ENCODE measurements at places on chromosomes 7 and 10.

- DNase-seq: no peak
Observed at GRCh38 chr10:72690071-72690755, 1.7 kb upstream of the MCU start.

DNA sequence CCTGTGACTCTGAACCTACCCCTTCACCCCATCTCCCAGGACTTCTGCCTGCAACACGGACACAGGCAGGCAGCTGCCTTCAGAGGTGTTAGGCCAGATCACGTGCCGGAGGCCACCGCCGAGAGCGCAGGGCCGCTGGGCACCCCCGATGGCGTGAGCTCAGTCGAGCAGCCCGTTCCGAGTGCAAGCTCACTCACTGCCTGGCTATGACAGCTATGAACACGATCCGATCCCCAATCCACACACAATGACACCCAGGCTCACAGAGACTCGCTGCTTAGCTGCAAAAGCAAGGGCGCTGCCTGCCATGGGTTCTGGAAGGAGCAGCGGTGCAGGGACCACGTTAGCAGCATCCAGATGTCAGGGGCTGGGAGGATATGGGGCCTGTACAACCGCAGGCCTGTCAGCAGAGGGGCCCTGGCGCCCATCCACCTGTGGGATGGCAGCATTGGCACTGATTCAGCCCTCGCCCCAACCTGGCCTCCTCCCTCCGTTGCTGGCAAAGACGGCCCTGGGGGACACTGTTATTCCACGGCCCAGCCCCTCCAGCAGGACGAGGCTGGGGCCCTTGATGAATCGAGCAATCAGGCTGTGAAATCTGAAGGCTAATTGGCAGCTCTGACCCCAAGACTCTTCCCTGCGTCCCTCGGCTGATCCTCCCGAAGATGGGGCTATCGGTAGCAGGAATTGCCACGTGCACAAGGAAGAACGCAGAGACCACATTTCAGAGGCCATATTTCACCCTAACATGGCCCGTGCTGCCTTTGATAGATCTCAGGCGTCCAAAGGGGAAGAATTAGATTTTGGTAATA, 230.1 kb downstream of the ELFN1 start:
- no peak for DNase-seq

- DNase-seq: no peak
Observed at GRCh38 chr7:110774071-110774470, 316.9 kb upstream of the LRRN3 start.

GRCh38 chr7:155984028-155984580, 171.8 kb upstream of the SHH start:
- DNase-seq: no peak

DNA sequence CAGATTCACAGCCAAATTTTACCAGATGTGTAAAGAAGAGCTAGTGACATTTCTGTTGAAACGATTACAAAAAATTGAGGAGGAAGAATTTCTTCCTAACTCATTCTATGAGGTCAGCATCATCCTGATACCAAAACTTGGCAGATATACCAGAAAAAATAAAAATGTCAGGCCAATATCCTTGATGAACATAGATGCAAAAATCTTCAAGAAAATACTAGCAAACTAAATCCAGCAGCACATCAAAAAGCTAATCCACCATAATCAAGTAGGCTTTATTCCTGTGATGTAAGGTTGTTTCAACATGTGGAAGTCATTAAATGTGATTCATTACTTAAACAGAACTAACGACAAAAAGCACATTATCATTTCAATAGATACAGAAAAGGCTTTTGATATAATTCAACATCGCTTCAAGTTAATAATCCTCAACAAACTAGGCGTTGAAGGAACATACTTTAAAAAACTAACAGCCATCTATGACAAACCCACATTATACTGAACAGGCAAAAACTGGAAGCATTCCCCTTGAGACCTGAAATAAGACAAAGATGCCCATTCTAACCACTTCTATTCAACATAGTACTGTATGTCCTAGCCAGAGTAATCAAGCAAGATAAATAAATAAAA, 807.7 kb upstream of the ZWINT start:
- DNase-seq: no peak

GRCh38 chr7:108097703-108098102, 32.5 kb downstream of the LAMB4 start:
- DNase-seq: no peak

- DNase-seq: no peak
Observed at GRCh38 chr7:80132594-80132993, 2.0 kb upstream of the GNAI1 start.

DNA sequence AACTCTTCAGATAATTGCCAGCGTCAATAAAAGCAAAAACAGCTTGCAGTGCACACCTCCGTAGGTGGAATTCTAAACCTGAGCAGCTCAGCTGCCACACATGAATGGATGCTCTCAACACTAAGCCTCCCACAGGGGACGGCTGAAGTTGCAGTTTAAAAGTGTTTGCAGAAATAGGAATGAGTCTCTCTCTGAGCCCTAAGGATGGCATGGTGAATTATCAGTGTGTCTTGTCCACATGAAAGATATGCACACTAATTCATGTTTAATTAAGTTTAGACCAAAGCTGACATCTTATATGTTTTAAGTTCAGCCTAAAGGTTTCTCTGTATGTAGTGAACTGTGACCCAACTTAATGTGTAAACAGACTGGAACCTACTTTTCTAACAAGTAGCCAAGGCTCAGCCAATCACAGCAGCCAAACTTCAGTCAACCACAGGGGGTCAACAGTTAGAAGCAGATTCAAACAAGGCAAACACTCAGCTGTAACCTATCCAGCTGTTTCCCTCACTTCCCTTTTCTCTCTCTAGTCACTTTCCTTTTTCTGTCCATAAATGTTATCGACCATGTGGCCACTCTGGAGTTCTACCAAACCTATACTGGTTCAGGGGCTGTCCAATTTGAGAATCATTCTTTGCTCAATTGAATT, 38.1 kb downstream of the CTTNBP2 start:
- DNase-seq: no peak

DNA sequence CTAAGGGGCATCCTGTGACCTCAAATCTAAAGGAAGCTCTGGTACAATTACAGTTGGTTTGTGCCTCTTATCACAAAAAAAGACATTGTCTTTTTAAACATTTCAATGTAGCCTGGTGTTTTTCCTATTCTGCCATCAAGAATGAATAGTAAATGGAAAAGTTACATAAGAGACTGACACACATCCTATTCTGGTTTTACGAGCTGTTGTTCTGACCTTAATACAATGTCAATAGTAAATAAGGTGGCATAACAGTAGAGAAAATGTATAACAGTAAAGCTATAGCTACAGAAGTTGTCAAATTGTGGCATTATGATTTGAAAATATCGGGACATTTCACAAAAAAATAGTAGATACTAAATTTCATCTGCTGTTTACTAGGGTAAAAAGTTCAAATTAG, 88.4 kb downstream of the NT5C2 start:
- DNase-seq: no peak

DNA sequence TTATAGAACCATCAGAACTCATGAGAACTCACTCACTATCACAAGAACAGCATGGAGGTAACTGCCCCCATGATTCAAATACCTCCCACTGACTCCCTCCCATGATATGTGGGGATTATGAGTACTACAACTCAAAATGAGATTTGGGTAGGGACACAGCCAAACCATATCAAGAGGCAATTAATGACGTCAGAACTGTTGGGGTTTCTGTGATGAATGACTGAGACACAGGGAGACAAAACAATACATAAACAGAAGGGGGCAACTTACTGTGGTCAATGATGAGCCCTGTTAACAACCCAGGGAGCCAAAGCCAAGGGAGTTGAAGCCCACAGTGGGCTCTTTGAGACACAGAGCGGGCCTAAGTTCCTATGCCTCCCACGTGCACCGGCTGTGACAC, 171.3 kb upstream of the GHITM start:
- DNase-seq: no peak

- DNase-seq: no peak
Observed at GRCh38 chr10:2660276-2660675, 407.1 kb upstream of the PFKP start.

GRCh38 chr10:21199501-21199900, 302.4 kb upstream of the NEBL start:
- no peak for DNase-seq

- no peak for DNase-seq
Observed at GRCh38 chr7:128703609-128704241, 31.6 kb downstream of the GARIN1A start.

GRCh38 chr10:98316661-98317060, 48.7 kb upstream of the LOXL4 start:
- DNase-seq: no peak

- no peak for DNase-seq
Observed at GRCh38 chr7:97982647-97983046, 7.3 kb downstream of the OCM2 start.

DNA sequence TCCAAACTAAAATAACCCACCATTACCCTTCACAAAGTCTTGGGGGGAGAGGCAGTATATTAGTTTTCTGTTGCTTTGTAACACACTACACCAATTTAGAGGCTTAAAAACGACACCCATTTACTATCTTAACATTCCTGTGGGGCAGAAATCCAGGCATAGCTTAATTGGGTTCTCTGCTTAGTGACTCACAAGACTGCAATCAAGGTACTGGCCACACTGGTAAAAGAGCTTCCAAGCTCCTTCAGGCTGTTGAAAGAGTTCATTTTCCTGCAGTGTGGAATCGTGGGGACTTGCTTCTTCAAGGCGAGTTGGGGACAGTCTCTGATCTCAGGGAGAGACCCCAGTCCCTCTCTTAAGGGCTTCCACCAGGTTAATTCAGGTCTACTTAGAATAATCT, 139.1 kb downstream of the XPNPEP1 start:
- DNase-seq: no peak

DNA sequence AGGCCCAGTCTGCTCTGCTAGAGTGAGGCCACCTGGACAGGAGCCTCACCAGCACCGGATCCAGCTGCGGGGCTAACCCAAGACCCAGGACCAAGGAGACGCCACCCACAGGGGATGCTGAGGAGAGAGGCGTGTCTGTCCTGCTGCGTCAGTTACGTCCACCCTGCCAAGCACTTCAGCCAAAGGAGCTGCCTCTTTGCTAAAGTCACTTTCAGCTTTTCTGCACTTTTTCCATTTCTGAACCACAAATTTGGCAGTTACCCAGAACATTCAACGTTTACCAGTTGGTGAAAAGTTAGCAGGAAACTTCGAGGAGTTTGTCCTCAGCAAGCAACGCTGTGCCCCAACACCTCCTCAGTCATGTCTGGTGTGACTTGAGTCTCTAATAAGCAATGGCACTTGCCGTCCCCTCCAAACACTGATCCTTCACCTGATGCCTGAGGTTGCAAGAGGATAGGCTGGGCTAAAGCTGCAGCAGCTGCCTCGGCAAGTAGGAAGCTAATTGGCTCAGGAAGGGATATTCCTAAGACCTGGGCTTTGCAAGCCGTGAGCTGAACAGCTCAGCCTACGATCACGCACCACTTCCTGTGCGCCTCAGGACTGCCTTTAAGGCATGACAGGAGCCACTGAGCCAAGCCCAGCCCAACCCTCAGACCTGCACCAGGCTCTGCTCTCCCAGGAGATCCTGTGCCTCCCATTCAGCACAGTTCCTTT, 40.1 kb downstream of the KCNH2 start:
- no peak for DNase-seq

- no peak for DNase-seq
Observed at GRCh38 chr10:90779548-90779947, 78.3 kb downstream of the HTR7 start.

GRCh38 chr10:12400266-12400931, 51.1 kb downstream of the CAMK1D start:
- no peak for DNase-seq

- no peak for DNase-seq
Observed at GRCh38 chr10:98226508-98227144, 41.4 kb downstream of the LOXL4 start.

GRCh38 chr10:93498166-93498565, 1.8 kb downstream of the CEP55 start:
- DNase-seq: no peak

GRCh38 chr10:96919785-96920430, 87.8 kb downstream of the LCOR start:
- DNase-seq: no peak

GRCh38 chr10:131743190-131744151, 157.3 kb upstream of the PPP2R2D start:
- no peak for DNase-seq

DNA sequence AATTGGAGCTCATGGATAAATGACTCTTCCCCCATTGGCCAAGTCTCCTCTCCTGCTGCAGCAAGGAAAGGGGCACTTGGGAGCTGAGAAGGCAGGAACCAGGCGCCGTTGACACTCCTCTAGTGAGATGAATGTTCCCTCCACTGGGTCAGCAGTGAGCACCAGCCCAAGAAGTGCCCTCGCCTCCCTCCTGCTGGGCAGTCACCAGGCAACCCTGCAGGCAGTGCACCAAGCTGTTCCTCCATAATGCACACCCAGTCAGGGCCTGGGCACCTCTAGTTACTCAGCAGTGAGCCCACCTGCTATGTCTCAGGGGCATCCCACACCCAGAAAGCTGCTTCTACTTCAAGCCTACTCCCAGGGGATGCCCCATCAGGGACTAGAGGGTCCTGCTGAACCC, 84.3 kb downstream of the KCNMA1 start:
- no peak for DNase-seq

GRCh38 chr10:102835007-102835482, 2.2 kb downstream of the CYP17A1 start:
- peak; percentile 69 for DNase-seq

Measured in T-helper 9 cell (primary cell).